ENCODE measurements at places on chromosomes 6 and 20. TPM values are rescaled to one million over a fixed set of nuclear protein-coding genes. Genes with fewer than 3 reads are reported as not detected.

THEMIS gene
- total RNA-seq: 0.07 TPM

- no peak for DNase-seq
These were observed 5.8 kb upstream of the CNKSR3 start for GRCh38 chr6:154516276-154516675.

DNA sequence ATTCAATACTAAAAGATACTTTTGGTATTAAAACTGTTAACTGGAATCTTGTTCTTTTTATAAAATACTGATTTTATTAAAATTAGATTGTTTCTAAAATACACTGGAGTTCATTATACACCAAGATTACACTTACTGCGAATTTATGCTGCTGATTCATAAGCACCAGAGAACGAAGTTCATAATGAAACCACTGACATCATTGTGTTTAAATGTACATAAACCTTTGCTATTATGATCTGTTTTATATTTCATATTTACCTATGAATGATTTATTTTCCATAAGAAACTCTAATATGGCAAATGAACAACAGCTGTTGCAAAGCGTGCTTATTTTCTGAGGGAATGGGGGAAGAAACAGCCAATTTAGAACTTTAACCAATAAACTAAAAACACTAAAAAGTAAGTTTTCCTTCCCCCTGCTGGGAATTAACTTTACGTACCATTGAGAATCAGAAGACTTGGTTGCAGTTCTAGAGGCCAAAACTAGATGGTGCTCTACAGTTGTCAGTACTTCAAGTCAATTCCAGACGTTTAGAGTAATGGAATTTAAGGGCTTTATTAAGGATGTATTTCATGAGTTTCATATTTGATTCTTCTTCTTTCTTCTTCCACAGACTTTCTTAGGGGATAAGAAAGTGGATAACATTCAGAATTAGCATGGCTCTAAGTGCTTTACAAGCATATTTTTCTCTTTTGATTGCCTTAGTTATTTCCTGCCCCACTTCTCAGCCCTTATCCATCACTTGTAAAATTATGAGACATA, 30.8 kb upstream of the COL19A1 start:
- peak; percentile 47 for DNase-seq

GRCh38 chr6:29924731-29925130, 17.6 kb upstream of the HLA-A start:
- DNase-seq: no peak

- DNase-seq: peak; percentile 95
These were observed 228.8 kb upstream of the FAM83B start for GRCh38 chr6:54617730-54618129.

DNA sequence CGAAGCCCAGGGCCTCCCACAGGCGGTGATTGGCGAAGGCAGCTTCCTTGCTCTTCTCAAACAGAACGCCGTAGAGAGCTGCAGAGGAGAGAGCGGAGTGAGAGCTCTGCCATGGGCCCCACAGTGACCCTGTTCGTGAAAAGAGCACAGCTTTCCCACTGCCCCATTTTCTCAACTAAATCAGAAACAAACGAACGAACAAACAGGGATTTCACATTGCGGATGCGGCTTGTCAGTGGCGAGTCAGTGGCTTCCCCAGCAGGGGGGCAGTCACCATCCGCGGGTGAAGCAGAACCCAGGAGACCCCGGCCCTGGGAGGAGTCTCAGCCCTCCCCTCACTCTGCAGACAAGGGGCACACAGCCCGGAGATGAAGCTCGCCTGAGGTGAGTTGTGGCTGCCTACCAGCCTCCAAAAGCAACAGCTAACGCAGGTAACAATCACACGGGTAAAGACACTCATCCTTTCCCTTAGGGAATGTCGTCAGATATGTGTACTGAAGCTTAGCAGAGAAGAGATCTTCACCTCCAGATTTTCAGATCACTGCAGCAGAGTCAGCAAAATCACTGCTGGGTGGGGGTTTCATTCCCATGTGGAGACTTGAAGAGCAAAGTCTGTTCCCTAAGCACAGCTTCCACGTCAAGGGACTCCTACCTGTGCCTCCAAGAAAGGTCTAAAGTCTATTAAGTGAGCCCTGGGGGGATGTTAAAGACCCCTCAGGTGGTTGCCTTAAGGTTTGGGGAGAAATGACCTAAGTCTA, 51.2 kb upstream of the GPR31 start:
- DNase-seq: no peak

GRCh38 chr6:161647234-161647633, 373.4 kb upstream of the AGPAT4 start:
- no peak for DNase-seq

MYBL2 gene
- 6.2 TPM for total RNA-seq

GRCh38 chr6:143200167-143200770, 139.6 kb downstream of the AIG1 start:
- DNase-seq: no peak

- DNase-seq: peak; percentile 27
These were observed 203.9 kb downstream of the PHF3 start for GRCh38 chr6:63839485-63839884.

TNF gene
- total RNA-seq: 0.79 TPM

GRCh38 chr6:14903176-14904038, 342.5 kb upstream of the JARID2 start:
- no peak for DNase-seq

DNA sequence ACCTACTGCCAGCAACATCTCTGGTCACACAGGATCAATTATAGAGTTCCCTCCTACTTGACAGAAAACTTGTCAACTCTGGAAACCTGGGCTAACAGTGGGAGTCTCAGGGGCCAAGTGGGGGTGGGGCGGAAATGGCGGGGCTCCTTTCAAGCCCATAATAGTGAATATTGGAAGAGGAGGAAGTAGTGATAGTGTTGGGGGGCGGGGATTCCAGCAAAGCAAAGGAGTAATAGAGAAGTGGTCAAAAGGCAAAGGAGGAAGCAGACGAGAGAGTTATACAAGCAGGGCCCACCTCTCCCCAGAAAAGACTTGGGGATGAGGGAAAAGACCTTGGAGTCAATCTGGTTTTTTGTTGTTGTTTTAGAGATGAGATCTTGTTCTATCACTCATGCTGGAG, 2.1 kb downstream of the DEF6 start:
- no peak for DNase-seq

EDN1 gene
- total RNA-seq: 54.8 TPM

- DNase-seq: no peak
These were observed 87.3 kb downstream of the TRDN start for GRCh38 chr6:123549476-123549875.

GRCh38 chr20:49614338-49615050, 46.6 kb upstream of the PTGIS start:
- no peak for DNase-seq

GRCh38 chr6:15508441-15508871, 154.4 kb downstream of the DTNBP1 start:
- no peak for DNase-seq

GRCh38 chr20:31844737-31845299, 586 bp downstream of the FOXS1 start:
- DNase-seq: no peak

PERP gene
- 36.4 TPM for total RNA-seq

GRCh38 chr6:137160763-137161162, 12.7 kb downstream of the IL22RA2 start:
- peak; percentile 82 for DNase-seq

DNA sequence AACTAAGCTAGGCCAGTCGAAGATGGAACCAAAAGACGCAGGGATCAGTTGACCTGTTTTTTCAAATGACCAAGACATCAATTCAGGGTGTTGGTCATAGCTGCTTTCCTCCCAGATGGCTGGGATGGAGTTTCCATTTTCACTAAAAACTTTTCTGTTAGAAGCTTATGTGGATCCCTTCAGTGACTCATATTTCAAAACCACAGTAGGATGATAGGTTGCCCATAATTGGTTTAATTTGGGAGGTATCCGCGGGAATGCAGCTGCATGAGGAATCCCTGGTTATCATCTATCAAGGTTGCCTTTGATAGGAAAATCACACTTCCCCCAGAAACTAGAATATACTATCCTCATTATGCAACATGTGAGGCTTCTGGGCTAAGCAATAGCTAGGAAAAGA, 150.9 kb upstream of the MLIP start:
- peak; percentile 93 for DNase-seq

GATA5 gene
- total RNA-seq: not detected

GRCh38 chr6:12289365-12289919, 719 bp upstream of the EDN1 start:
- peak; percentile 44 for DNase-seq

- DNase-seq: no peak
These were observed 40.2 kb upstream of the PHACTR3 start for GRCh38 chr20:59564171-59564570.

KCNK16 gene
- total RNA-seq: not detected

CST1 gene
- total RNA-seq: not detected

GRCh38 chr20:43752561-43753301, 25.9 kb upstream of the GTSF1L start:
- peak; percentile 98 for DNase-seq

MROH8 gene
- total RNA-seq: 1.3 TPM

DNA sequence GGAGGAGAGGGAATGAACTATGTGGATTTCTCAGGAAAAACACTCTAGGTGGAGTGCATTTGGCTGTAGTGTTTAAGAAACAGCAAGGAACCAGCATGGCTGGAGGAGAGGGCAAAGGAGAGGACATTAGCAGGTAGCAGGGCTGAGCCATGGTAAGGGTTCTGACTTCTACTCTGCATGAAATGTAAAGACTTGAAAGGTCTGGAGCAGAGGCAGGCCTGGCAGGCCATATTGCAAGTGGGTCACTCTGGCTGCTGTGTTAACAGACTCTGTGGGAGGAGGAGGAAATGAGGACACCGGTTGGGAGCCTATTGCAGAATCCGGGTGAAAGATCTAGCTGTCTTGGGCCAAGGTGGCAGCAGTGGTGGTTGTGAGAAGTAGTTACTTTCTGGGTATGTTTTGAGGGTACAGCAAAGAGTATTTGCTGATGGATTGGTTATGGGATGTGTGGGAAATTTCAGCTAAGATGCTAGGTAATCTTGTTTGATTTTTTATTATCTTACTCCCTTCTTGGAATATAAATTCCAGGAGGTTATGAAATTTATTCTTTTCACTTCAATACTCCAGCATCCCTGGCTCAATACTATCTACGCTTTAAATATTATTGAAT, 115.9 kb upstream of the BCLAF1 start:
- DNase-seq: no peak

TREM2 gene
- not detected for total RNA-seq
